Erythroblast (primary cell): ENCODE measurements at places on chromosomes 1 and 21.

- DNase-seq, result no peak
Observed at GRCh38 chr1:71745326-71745725, 537.0 kb downstream of the NEGR1 start.

DNA sequence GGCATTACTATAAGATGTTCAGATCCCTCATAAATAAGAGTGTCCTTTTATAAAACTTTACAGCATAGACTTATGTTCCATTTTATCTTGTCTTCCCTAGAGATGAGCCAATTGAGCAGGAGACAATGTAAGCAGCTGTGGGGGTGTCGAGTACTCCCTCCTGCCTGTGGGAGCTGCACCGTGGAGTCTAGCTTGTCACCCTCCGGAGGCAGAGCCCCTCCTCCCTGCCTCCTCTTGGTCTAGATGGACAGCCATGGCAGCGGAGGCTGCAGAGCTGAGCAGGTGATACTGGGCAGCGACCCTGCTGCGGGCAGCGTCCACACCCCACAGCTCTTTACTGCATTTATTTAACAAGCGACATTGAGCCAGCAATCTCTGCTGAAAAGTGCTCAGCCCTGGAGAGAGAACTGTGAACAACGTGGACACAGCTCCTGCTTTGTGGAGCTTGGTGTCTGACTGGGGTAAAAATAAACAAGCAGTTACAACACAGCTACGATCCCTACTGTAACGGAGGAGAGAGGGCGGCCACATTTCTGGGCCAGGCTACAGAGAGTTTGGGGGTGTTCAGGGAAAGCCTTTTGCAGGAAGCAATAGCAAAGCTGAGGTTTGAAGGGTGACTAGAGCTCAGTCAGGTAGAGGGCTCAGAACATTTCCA lies 12.8 kb upstream of the KIF21B start:
- DNase-seq, result no peak

- DNase-seq, result no peak
Observed at GRCh38 chr1:34166191-34166624, 1.2 kb upstream of the CSMD2 start.

- no peak for DNase-seq
Observed at GRCh38 chr1:173224280-173224892, 17.3 kb upstream of the TNFSF4 start.

DNA sequence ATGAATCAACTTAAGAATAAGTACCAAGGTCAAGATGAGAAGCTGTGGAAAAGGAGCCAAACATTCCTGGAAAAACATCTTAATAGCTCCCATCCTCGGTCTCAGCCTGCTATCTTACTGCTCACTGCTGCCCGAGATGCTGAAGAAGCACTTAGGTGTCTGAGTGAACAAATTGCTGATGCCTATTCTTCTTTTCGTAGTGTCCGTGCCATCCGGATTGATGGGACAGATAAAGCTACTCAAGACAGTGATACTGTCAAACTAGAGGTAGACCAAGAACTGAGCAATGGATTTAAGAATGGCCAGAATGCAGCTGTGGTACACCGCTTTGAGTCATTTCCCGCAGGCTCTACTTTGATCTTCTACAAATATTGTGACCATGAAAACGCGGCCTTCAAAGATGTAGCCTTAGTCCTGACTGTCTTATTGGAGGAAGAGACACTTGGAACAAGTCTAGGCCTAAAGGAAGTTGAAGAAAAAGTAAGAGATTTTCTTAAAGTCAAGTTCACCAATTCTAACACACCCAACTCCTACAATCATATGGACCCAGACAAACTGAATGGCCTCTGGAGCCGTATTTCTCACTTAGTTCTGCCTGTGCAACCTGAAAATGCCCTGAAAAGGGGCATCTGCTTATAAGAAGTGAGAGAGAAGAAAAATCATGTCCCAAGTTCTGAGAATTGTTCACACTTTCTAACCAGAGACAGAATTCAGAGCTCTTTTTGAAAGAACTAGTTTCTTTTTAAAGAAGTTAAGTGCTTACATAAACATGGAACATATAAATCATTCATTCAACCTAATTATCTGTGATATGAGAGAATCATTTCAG lies 35.7 kb downstream of the TOR1AIP1 start:
- DNase-seq, result no peak

DNA sequence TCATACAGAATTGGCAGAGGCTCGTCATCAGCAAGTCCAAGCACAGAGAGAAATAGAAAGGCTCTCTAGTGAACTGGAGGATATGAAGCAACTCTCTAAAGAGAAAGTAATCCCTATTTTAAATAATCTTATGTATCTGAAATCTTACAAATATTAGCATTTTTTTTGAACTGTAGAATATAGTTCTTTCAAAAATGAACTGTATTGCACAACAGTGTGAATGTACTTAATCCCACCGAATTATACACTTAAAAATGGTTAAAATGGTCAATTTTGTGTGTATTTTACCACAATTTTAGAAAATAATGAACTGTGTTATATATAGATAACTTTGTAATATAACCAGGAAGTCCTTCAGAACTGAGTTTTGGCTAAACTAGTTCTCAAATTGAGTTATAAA lies 75.9 kb downstream of the CCDC18 start:
- DNase-seq, result no peak

DNA sequence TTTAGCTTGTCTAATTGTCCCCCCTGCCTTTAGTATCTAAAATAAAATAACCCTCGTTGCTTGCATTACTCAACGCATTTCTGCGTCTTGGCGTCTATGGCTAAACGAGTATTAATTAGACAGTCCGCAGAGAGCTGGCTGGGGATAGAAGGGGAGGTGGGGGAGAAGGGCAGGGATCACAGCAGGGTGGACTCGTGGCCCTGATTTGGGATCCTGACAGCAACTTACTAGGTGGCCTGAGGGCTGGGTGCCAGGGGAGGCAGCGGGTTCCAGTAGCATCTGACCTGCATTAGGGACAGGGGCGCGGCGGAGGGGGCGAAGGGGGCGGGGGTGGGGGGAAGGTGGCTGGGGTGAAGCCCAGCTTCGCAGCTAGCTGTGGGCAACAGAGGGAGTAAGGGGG lies 1.1 kb upstream of the BACE2 start:
- DNase-seq, result no peak

- peak; percentile 89 for DNase-seq
Observed at GRCh38 chr1:23872421-23872820, 4.3 kb upstream of the FUCA1 start.

DNA sequence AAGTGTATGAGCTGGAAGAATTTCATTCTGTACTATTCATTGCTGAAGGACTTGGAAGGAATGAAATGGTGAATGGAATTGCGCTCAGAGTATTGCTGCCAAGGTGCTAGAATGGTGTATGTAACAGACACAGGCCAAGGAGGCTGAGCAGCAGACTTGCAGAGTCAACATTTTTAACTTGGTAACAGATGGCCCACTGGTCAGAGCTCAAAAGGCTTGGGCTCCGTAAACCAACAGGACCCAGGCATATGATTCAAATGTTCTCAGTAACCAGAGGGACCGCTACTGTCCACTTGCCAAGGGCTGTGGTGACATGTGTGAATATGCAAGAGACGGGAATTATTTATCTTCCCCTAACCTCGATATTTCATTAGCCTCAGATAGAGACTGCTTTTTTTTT lies 28.8 kb upstream of the PTGFRN start:
- no peak for DNase-seq

DNA sequence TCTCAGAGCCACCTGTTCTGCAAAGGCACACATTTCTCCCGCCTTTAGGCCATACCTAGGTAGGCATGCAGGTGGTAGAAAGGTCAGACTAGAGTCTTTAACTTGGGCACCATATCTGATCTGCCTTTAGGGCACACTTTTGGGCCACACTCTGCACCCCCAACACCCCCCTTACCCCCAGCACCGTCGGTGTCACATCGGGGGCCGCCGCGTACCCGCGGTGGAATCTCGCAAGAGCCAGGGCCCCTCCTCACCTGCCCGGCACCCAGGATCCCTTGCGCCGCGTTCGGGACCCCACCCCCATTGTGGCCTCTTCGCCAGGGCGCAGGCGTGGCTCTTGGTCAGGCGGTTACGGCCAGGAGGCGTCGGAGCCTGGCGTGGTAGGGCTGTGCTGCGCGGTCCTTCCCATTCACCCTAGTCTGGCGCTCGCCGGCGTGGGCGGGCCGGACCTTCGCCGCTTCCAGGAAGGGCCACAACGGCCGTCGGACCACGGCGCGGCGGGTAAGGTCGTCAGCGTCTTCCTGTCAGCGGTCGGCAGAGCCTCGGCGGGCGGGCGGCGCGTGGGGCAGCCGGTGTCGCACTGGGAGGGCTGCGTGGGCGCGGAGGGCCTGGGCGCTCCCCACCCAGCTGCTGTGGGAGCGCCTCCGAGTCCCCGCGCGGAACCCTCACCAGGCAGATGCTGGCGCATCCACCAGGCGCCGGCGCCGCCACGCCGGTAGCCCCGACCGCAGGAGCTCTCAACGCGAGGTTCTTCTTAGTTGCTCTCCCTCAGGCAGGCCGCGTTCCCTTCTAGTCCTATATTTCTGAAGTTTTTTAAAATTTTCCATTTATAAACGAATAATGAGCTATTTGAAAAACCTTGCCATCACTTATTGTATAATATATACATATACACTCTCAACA lies at the start of gene DNAH14:
Gene DNAH14, plus strand, starts transcription at position 341 of the 903 bp plus-strand sequence. CDS start 23,028 bp downstream, outside the sequence.
- peak; percentile 62 for DNase-seq

DNA sequence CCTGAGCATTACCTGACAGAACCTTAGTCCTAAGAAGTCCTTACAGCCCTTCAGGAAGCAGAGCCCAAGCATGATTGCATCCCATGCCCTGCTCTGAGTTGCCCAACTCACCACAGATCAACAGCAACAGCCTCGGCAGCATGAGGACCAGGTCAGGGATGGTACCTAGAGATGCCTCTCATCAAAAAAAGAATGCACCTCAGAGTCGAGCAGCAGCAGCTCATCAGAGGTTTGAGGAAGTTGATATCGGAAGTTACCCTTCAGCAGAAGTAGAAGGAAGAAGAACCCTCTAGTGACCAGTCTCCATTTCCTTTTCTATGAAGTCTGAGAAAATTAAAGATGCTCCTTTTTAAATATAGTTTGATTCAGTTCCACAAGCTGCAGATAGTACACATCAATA lies at the start of gene FCRL1:
Gene FCRL1, minus strand, starts transcription at position 225 of the 400 bp plus-strand sequence. Its CDS starts 83 bp downstream, at position 142.
- DNase-seq, result no peak

DNA sequence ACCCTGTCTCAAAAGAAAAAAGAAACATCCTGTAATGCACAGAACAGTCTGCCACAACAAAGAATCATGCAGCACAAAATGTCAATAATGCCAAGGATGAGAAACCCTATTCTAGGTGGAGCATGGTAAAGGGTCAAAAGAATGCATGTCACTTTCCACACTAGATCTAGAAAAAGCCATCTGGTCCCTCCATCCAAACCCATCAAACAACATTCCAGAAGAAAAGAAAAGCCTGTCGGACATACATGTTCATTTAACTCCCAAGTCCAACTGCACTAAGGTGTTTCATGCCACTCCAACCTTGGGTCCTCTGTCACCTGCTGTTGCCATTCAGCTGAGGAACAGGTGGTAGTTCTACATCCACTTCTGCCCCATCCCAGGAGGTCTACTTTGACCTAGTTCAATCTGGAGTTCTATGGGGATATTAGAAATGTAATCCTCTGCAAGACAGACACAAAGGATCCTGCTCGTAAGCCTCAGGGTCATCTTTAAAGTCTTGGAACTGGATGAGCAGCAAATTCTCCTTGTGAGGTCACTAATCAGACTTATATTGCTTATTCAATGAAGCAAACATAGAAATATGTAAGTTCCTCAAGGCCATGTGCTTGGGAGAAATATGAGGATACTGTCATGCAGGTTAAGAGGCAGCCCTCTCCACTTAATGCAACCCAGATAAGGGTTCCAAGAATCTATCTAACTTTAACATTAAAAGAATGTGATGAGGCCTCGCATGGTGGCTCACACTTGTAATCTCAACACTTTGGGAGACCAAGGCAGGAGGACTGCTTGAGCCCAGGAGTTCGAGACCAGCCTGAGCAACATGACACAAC lies 3.7 kb downstream of the DEDD start:
- DNase-seq, result no peak

DNA sequence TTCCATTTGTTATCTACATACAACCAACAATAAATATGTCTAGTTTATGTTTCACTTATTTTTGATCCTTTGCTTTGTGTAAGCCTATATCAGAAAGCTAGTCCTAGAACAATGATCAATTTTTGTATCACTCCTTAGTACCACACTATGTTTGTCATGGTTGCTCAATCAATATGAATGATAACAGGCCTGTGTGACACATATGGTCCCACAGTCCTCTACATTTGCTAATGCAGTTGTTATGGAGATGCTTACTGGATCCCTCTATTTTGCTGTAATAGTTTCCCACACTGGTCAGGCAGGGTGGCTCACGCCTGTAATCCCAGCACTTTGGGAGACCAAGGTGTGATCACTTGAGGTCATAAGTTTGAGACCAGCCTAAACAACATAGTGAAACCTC lies 59.1 kb downstream of the ERO1B start:
- DNase-seq, result no peak

DNA sequence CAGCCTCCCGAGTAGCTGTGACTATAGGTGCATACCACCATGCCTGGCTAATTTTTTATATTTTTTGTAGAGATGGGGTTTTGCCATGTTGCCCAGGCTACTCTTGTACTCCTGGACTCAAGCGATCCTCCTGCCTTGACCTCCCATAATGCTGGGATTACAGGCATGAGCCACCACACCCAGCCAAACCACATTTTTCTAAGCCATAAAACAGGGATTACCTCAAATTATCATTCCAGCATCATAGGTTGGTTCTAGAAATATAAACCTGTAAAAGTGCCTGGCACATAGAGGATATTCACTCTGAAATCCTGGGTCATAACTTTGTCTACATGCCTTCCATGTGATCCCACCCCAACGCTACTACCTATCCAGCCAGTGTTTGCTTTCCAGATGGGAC lies 59.4 kb upstream of the JAK1 start:
- DNase-seq, result no peak

DNA sequence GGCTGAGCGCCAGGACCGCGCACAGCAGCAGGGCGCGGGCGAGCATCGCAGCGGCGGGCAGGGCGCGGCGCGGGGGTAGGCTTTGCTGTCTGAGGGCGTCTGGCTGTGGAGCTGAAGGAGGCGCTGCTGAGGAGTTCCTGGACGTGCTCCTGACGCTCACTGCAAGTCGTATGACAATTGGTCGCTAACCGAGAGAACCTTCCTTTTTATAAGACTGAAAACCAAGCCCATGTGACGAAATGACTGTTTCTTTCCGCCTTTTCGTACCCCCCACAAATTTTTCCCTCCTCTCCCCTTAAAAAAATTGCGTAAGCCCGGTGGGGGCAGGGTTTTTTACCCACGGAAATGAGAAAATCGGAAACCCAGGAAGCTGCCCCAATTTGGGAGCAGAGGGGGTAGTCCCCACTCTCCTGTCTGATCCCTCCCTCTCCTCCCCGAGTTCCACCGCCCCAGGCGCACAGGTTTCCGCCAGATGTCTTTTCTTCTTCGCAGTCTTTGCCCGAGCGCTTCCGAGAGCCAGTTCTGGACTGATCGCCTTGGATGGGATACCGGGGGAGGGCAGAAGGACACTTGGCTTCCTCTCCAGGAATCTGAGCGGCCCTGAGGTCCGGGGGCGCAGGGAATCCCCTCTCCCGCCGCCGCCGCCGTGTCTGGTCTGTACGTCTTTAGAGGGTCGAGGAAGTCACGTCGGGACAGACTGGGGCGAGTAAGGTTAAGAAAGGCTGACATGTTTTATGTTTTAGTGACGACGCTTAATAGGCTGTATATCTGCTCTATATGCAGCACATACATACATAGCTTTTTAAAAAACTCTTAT lies at the start of gene PTGS2:
Gene PTGS2, minus strand, starts transcription at position 179 of the 817 bp plus-strand sequence. Its CDS starts 133 bp downstream, at position 46.
- DNase-seq, result peak; percentile 84
